ENCODE measurements at places on chromosomes 7 and 10. TPM values are rescaled to one million over a fixed set of nuclear protein-coding genes. Genes with fewer than 3 reads are reported as not detected.

DNA sequence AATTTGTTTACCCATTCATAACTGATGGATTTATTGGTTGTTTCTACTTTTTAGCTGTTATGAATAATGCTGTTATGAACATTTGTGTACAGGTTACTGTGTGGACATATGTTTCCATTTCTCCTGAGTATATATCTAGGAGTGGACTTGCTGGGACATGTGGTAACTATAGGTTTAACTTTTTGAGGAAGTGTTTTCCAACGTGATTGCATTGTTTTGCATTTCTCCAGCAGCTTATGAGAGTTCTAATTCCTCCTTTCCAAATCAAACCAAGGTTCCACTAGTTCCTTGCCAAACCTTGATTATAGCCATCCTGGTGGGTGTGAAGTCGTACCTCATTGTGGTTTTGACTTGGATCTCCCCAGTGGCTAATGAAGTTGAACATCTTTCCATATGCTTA is 2.6 kb upstream of the PRF1 start:
- no peak for DNase-seq
- H3K4me3 ChIP-seq: no peak overlapping the region
- no peaks in the 10 kb centered on the region for H3K36me3 ChIP-seq
- no peak overlapping the region for H3K27ac ChIP-seq
- H3K27me3 ChIP-seq: no peaks in the 10 kb centered on the region
- H3K4me1 ChIP-seq: no peaks in the 10 kb centered on the region

The C10orf62 gene
- total RNA-seq: not detected

- no peaks in the 10 kb centered on the region for H3K36me3 ChIP-seq
- H3K4me1 ChIP-seq: no peaks in the 10 kb centered on the region
- no peak for DNase-seq
- H3K4me3 ChIP-seq: no peak overlapping the region
- H3K27me3 ChIP-seq: no peaks in the 10 kb centered on the region
Observed at GRCh38 chr7:108663701-108664100, 94.0 kb downstream of the DNAJB9 start.

DNA sequence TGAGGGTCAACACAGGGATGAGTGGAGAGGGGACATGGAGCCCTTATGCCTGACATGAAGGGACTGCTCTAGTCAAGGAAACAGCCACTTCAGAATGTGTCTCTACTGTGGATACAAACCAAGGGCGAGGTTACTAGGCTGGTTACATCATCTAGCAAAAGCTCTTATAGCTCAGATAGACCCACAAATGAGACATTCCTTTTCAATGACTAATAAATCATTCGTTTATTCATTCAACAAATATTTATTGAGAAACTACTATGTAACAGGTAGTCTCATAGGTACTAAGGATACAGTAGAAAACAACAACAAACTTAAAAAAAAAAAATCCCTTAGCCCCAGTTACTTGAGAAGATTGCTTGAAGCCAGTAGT is 219.5 kb downstream of the KIAA1217 start:
- H3K27me3 ChIP-seq: no peaks in the 10 kb centered on the region
- no peaks in the 10 kb centered on the region for H3K36me3 ChIP-seq
- H3K4me3 ChIP-seq: no peak overlapping the region
- H3K27ac ChIP-seq: no peak overlapping the region

The NME8 gene
- total RNA-seq: not detected

GRCh38 chr7:75531359-75531821 is 39.3 kb downstream of the SPDYE5 start:
- H3K4me1 ChIP-seq: peaks cover 2% of the 10 kb centered on the region
- no peaks in the 10 kb centered on the region for H3K36me3 ChIP-seq
- no peaks in the 10 kb centered on the region for H3K27me3 ChIP-seq
- H3K4me3 ChIP-seq: no peak overlapping the region
- no peak overlapping the region for H3K27ac ChIP-seq

GRCh38 chr7:36896956-36897590 is 172.8 kb upstream of the AOAH start:
- H3K4me3 ChIP-seq: no peak overlapping the region
- no peaks in the 10 kb centered on the region for H3K4me1 ChIP-seq
- H3K36me3 ChIP-seq: no peaks in the 10 kb centered on the region
- H3K27me3 ChIP-seq: no peaks in the 10 kb centered on the region
- no peak for DNase-seq

The CYP2C19 gene
- 0.15 TPM for total RNA-seq

DNA sequence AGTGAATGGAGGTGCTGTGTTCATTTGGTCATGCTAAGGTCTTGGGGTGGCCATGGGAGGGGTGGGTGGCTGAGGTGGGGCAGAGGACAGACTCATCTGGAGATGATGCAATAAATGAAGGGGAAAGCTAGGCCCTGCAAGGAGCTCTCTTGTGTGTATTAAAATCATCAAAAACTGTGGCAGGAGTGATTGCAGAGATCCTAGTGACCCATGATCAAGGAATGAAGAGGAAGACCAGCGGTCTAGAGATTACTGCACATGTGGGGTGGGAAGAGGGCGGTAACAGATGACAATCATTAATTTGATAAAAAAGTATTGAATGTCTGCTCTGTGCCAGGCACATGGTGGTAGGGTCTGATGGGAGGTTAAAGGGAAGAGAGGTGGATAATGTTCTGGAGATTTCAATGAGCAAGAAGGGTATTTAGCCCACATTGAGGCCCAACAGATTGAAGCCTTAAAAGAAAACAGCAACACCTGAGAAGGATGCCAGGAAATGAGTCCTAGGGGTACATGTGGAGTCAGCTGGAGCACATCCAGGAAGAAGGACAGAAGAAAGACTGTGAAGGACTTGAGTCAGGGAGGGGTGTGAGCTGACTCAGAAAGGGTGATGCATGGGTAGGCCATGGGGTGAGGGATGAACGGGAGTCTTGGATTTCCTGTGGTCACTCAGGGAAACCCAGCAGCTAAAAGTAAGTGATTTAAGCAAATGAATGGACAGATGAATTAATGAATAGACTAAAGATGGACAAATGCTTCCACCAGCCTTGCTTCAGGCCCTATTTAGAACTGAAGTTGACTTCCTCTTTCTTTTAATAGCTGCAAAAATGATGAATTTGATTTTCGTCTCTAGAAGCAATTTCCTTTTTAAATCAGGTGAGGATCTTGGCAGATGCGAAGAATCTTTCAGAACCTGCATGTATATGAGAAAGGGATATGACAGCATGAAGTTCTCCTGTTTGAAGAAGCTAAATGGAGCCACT is 83.1 kb upstream of the IGFBP3 start:
- H3K4me1 ChIP-seq: no peaks in the 10 kb centered on the region
- peak; percentile 42 for DNase-seq
- no peaks in the 10 kb centered on the region for H3K36me3 ChIP-seq
- H3K4me3 ChIP-seq: no peak overlapping the region
- H3K27me3 ChIP-seq: no peaks in the 10 kb centered on the region

DNA sequence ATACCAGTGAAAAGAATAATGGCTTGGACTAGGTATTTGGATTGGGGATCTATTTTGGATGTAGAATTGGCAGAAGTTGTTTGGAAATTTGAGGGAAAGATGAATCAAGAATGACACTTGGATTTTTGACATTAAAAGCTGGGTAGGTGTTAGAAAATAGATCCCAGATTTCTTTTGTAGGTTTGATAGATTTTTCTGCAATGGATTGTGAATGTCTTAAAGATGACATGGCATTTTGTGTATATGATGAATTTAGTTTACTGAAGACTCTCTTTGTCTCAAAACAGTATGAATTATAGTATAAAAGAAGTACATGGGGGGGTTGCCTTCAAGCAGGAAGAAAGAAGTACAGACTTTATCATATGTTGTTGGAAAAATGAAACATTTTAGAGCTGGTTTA is 75.8 kb downstream of the MPLKIP start:
- DNase-seq: no peak
- no peak overlapping the region for H3K4me3 ChIP-seq
- H3K4me1 ChIP-seq: no peaks in the 10 kb centered on the region
- no peaks in the 10 kb centered on the region for H3K27me3 ChIP-seq
- peaks cover 4% of the 10 kb centered on the region for H3K36me3 ChIP-seq

- peaks cover 4% of the 10 kb centered on the region for H3K36me3 ChIP-seq
- DNase-seq: no peak
- no peaks in the 10 kb centered on the region for H3K27me3 ChIP-seq
Observed at GRCh38 chr10:100377830-100378229, 30.8 kb downstream of the SCD start.

DNA sequence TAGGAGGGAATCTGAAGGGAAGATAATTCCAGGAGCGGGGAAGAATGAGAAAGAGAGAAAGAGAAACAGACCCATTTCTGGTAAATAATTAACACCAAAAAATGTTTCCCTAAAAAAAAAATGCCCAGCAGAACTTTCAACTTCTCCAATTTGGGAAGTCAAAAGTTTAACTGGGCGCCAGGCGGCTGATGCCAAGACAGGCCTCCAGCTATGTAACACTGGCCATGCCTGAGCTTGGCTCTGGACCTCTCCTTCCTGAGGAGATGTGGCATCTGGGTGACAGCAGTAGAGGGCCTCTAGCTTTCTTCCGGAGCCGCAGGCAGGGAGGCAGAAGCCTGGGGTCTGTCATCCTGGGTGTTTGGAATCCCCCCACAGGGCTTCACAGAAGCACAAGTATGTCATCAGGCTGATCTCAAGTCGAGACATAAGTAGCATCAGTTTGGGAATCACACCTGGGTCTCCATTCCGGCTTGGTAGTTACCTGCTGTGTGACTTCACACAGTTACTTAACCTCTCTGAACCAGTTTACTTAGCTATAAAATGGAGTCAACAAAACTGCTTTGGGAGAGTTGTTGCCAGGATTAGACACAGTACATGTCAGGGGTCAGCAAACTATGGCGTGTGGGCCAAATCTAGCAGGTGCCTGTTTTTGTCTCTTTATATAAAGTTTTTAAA is 50.5 kb upstream of the TCF7L2 start:
- no peaks in the 10 kb centered on the region for H3K4me1 ChIP-seq
- H3K27ac ChIP-seq: no peak overlapping the region
- no peaks in the 10 kb centered on the region for H3K36me3 ChIP-seq
- DNase-seq: no peak
- H3K4me3 ChIP-seq: no peak overlapping the region

DNA sequence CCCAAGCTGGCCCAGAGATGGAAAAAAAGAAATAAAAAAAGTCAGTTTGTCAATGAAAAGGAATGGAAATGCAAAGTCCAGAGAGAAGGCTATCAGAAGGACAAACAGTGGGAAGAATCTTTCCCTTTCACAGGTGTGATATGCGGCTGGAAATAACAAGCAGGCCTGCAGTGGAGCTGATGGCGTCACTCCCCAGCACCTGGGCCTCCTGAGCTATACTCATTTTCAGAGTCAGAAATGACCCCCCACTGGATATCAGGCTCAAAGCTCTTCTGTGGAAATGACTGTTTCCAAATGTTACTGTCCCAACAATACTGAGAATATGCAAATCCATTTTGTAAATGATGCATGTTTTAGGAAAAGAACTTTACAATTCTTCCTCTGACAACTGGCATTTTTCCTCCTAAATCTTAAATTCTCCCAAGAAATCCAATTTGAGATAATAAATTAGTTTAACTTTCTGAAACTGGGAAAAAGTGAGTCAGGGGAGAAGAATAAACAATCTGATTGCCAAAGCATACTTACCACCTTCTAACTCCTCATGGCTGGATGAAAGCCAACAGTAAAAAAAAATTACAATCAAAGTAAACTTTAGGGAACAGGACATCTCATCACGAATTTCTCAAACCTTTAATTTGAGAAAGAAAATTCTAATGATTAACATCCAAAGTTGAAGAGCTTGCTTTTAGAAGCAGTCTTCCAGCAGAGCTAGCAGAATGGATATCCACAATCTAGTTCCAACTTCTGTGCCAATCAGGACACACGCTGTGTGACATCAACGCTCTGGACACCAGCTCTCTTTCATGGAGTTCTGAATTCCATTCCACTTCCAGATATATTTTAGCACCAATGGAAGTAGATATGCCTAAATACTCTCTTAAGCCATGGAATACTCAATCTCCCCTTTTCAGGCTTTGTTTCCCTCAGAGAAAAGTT is 5.3 kb upstream of the CUZD1 start:
- peaks cover 8% of the 10 kb centered on the region for H3K36me3 ChIP-seq
- DNase-seq: no peak
- no peak overlapping the region for H3K4me3 ChIP-seq
- peaks cover 45% of the 10 kb centered on the region for H3K4me1 ChIP-seq
- no peaks in the 10 kb centered on the region for H3K27me3 ChIP-seq

The CCDC172 gene
- total RNA-seq: not detected

The ATXN7L1 gene
- total RNA-seq: 10.8 TPM

- DNase-seq: no peak
- no peak overlapping the region for H3K27ac ChIP-seq
- H3K36me3 ChIP-seq: no peaks in the 10 kb centered on the region
- no peak overlapping the region for H3K4me3 ChIP-seq
Observed at GRCh38 chr7:25424113-25424512, 195.8 kb upstream of the NPVF start.

The POMZP3 gene
- 21.8 TPM for total RNA-seq

DNA sequence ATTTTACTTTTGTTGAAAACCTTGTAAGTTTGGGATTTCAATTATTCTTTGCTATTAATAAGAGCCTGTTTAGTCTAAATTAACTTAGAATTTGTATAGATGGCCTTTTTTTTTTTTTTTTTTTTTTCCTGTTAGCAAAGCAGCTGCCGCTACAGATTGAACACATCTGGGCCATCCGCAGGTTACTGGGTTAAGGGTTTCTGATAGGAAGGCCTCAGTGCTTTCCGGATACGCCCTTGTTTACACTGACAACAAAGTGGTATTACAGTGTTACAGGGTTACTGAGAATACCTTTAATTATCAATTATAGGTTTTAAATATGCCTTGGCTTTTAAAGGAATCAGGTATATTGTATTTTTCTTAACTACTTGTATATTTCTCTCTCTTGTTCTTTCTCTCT is 76.8 kb downstream of the PTN start:
- H3K4me1 ChIP-seq: no peaks in the 10 kb centered on the region
- no peak for DNase-seq
- H3K4me3 ChIP-seq: no peak overlapping the region
- H3K27ac ChIP-seq: no peak overlapping the region

DNA sequence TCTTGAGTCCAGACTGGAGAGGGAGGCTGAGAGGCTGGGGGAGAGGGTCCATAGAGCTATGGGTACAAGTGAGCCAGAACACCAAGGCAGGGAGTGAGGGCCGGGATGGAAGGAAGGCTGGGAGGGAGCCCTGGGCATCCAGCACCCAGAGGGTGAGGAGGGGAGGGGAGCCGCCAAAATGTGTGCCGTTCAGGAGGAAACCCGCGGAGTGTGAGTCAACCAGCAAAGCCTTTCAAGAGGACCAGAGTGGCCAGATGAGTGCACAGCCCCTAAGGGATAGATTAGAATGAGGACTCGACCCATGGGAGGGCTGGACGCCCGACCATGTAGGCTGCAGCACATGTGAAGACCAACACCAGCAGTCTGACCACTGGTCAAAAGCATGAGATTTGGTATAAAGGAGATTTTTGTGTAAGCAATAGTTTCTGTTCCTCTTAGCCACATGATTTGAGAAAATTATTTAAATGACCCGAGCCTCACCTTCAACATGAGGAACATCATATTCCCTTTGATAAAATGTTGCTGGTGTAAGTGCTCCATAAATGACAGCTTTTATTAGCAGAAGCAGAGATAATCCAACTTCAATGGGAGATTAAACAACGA is 179.7 kb upstream of the GRB10 start:
- H3K4me1 ChIP-seq: no peaks in the 10 kb centered on the region
- 0 out of 2 replicates have a peak, but pooled peaks cover 2% of the 10 kb centered on the region for H3K27me3 ChIP-seq
- DNase-seq: no peak
- H3K4me3 ChIP-seq: no peak overlapping the region
- H3K36me3 ChIP-seq: no peaks in the 10 kb centered on the region

GRCh38 chr7:65872776-65873581 is at the start of gene VKORC1L1:
TSS of gene VKORC1L1 (plus strand) at chr7:65873074. CDS start at chr7:65873372, 298 bp downstream.
- H3K27ac ChIP-seq: peak within 1 kb of the TSS; percentile 72
- H3K27me3 ChIP-seq: no peaks in the 10 kb centered on the region
- no peaks in the 10 kb centered on the region for H3K36me3 ChIP-seq
- peak; percentile 50 for DNase-seq

GRCh38 chr10:123582084-123582989 is 83.8 kb upstream of the GPR26 start:
- H3K36me3 ChIP-seq: no peaks in the 10 kb centered on the region
- peaks cover 8% of the 10 kb centered on the region for H3K4me1 ChIP-seq
- peaks cover 28% of the 10 kb centered on the region for H3K27me3 ChIP-seq
- no peak overlapping the region for H3K27ac ChIP-seq
- peak; percentile 48 for DNase-seq

The ASIC3 gene
- 1.3 TPM for total RNA-seq

The MCMBP gene
- 94.5 TPM for total RNA-seq
